ENCODE measurements at places on chromosomes 7 and 10.

GRCh38 chr7:155372782-155373358 lies 75.2 kb downstream of the INSIG1 start:
- no peak for DNase-seq

GRCh38 chr7:103680161-103681144 lies 234.4 kb upstream of the SLC26A5 start:
- DNase-seq = no peak

GRCh38 chr10:44418637-44419036 lies 33.7 kb upstream of the CXCL12 start:
- DNase-seq = no peak

DNA sequence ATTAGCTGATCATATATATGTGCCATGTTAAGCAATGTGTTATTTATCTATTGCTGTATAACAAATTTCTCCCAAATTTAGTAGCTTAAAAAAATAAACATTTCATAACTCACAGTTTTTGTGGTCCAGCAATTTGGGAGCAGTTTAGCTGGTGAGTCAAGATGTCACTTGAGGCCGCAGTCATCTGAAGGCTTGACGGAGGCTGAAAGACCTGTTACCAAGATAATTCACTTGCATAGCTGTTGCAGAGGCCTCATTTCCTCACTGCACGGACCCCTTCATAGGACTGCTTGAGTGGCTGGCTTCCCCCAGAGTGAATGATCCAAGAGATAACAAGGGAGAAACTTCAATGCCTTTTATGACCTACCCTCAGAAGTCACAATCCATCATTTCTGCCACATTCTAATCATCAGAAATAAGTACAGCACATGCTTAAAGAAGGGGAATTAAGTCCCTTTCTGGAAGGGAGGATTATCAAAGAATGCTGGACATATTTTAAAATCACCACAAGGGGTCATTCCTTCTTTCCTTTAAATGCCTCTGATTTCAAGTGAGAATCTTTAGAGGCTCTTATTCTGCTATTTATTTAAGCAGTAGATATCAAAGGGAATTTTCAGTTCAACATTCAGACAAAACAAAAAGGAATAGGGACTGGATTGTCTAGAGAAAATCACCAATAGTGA lies 10.5 kb upstream of the SRPK2 start:
- DNase-seq = peak; percentile 35

DNA sequence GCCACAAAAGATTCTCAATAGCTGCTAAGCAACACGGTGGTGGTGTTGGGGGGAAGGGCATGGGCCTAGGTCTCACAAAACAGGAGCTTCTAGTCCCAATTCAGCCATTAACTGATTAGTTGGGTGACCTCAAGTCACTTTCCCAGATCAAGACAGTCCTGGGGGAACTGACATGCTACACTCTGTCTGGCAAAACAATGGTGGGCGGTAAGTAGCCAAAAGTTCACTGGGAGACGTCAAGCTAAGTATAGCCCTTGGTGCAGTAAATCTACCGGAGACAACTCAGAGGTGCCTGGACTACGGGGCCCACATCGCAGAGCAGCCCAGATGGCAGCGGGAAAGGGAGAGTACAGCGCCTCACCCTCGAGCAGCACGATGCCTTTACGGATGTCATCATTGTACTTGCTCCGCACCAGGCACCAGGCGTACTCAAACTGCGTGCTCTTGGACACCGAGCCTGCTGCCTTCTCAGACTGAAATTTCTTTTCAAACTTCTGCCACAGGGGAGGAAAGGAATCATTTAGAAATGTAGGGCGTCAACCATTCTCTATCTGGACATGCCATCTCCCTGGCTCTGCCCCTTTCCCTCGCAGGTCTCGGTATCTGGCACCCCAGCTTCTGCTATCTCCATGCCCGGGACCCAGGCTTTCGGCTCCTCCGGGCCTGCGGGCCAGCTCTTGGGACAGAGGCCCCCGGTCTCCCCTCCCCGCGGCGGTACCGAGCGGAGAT lies 1.1 kb downstream of the FIS1 start:
- DNase-seq = peak; percentile 56

Measured in mesenchymal stem cell (in vitro differentiated cells and primary cell).